HEK293T (cell line): ENCODE measurements at places on chromosomes 3 and 15.

- DNase-seq = no peak
These were observed 37.0 kb downstream of the ATP8B4 start for GRCh38 chr15:50082066-50082465.

- no peak for DNase-seq
These were observed 25.0 kb downstream of the SIDT1 start for GRCh38 chr3:113557374-113557773.

GRCh38 chr3:194023501-194024280 lies 112.3 kb upstream of the HES1 start:
- no peak for DNase-seq

DNA sequence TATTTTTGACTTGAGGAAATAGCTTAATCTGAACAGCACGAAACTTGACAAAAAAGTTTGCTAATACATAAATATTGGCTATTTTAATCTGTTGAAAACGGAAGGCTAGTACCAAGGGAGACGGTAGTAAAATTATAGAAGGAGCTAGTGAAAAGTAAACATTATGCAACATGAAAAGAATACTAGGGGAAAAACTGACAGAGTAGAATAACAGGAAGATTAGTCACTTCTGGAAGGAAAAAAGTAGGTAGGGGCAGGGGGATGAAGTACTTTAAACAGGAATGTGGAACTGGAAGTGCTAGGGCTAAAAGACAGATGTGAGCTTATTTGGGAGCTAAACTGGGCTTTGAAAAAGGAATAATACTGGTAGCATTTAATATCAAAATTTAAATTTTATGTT lies 60.1 kb downstream of the MBNL1 start:
- DNase-seq = no peak

GRCh38 chr3:113551820-113552219 lies 19.5 kb downstream of the SIDT1 start:
- no peak for DNase-seq

- DNase-seq = no peak
These were observed 55.3 kb upstream of the NUDT16 start for GRCh38 chr3:131326307-131326706.

DNA sequence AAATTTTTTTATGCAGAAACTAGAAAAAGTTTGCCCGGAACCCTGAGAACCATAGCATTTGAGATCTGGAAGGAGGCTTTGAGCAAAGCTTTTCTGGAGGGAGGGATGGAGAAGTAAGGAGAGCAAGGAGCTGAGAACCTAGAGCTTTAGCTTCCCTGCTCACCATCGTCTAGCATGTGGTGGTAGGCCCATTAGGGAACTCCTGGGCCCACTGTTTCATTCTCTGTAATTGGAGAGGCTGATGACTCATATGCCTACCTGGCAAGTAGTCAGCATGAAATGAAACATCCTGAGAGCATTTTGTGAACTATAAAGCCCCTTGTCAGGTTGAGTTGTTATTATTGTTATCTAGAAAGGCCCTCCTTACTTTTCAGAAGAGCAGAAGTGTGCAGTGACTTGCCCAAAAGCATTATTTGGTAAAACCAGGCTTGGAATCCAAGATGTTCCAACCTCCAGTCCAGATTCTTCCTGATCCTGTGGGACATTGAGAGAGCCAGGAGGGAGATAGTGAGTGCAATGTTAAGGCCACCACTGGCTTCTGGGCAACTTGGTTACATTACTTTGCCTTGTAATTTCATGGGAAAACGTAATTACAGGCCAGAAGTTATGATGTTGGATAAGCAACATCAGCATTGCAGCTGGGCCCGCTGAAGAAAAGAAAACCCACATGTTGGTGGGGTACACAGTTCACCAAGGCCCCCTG lies 104.5 kb upstream of the BFSP2 start:
- DNase-seq = no peak

GRCh38 chr15:93031103-93031464 lies 57.9 kb downstream of the RGMA start:
- no peak for DNase-seq

- DNase-seq = peak; percentile 30
These were observed 1.5 kb upstream of the U2SURP start for GRCh38 chr3:142999881-143000280.

GRCh38 chr15:33059184-33059583 lies 135.3 kb downstream of the FMN1 start:
- no peak for DNase-seq

- DNase-seq = no peak
These were observed 18.8 kb upstream of the FAM174B start for GRCh38 chr15:92674347-92674746.
